Activated gamma-delta T cell treated with anti-CD3 and anti-CD28 coated beads, Interleukin-2, amount 50 U/mL, for 16 hours (primary cell): ENCODE measurements at places on chromosomes 6 and 20.

DNA sequence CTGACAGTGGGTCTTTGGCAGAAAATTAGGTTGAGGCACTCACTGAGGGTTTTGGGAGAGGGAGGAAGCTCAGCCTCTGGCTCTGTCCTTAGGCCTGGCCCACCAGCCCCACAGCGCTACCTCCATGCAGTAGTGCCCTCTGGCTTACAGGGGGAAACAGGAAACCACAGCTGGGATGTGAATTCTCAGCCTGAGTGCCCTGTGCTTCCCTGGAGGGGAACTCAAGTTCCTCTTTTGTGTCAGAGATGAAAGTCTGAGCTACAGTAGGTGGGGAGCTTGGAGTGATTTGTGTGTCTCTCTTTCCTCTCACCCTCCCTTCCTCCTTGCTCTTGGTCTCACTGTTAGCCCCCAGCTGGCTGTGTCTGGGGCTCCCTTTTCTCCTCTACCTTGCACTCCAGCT lies 48.2 kb upstream of the BLCAP start:
- no peak for DNase-seq

- DNase-seq: no peak
These were observed 190.4 kb upstream of the MCHR2 start for GRCh38 chr6:100184473-100184872.

- no peak for DNase-seq
These were observed 410.8 kb upstream of the PLCB4 start for GRCh38 chr20:8658103-8658502.

DNA sequence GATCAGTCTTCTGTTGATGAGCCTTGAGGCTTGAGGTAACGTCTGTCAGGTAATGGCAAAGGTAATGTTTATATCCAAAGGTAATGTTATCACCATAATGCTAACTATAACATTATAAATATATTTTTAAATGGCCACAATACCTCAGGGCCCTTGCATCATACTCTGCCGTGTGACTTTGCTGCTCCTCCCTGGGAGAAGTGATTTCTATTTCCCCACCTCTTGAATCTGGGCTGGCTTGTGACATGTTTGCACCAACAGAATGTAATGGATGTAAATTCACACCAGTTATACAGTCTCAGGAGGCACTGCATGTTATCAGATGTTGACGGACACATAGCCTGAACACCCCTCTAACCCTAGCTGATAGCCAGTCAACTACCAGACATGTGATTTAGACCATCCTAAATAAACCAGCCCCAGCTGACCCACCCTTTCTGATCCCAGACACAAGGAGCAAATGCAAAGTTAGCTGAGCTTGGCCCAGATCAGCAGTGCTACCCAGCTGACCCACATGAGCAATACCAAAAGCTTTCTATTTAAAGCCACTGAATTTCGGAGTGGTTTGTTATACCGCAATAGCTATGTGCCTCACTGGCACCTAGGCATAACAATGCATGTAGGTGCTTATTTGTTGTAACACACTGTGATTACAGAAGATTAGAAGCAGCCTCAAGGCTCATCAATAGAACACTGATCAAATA lies 93.8 kb upstream of the SIRPA start:
- DNase-seq: no peak

- no peak for DNase-seq
These were observed 4.3 kb upstream of the BPIFB1 start for GRCh38 chr20:33278700-33279099.

DNA sequence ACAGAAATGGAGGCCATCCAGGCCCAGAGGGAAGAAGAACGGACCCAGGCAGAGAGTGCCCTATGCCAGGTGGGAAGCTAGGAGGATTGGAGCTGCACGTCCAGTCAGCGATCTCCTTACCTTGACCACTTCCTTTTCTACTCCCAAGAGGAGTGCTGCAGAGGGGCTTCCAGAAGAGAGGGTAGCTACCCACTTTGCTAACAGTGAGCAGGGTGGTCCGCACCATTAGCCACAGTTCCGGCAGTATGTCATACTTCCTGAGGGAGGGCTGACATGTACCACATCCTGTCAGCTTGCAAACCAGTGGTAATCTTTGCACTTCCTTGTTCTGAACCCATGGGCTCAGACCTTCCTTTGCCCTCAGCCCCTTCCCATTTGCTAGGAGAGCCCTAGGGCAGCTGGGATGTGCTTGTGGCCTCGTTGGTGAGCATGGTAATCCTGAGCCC lies 35.4 kb downstream of the CEP250 start:
- peak; percentile 39 for DNase-seq

GRCh38 chr6:75656479-75656878 lies 54.8 kb downstream of the SENP6 start:
- DNase-seq: no peak

GRCh38 chr6:90936286-90936685 lies 349.4 kb upstream of the MAP3K7 start:
- DNase-seq: no peak

GRCh38 chr6:162478192-162478671 lies 249.3 kb downstream of the PRKN start:
- no peak for DNase-seq
